Putamen (tissue), 1 donor: ENCODE measurements at places on chromosomes 4 and X.

GRCh38 chrX:103378990-103379389, 2.7 kb downstream of the BEX3 start:
- DNase-seq, result no peak

DNA sequence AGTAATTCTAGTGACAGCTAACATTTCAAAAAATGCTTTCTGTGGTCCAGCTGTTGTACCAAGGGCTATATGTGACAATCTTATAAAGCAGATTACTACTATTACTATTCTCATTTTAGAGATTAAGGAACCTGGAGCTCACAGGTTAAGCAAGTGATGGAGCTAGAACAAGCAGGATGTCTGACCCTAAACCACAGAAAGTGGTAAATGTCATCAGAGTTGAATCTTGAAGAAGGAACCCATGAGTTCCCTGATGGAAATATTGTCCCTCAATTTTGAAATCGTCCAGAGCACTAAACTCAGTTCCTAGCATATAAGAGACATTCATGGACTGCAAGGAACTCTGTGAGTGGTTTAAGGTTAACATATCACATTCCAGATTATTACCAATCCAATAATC, 214.0 kb downstream of the APBB2 start:
- DNase-seq, result no peak

DNA sequence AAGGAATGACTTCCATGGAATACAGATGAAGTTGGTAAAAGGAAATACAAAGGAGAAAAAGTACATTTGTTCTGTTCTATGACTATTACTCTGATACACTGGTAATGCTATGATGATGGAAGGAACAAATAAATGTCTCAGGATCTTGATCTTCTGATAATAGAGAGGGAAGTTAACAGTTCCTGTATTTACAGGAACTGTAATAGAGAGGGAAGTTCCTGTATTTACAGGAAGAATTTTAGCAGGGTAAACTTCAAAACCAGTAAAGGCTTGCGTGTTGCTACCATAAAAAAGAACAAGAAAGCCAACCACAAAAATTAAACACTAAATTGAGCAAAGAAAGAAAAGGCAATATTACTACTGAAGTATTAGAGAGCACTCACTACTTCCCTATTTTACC, 91.7 kb upstream of the HPGD start:
- no peak for DNase-seq

DNA sequence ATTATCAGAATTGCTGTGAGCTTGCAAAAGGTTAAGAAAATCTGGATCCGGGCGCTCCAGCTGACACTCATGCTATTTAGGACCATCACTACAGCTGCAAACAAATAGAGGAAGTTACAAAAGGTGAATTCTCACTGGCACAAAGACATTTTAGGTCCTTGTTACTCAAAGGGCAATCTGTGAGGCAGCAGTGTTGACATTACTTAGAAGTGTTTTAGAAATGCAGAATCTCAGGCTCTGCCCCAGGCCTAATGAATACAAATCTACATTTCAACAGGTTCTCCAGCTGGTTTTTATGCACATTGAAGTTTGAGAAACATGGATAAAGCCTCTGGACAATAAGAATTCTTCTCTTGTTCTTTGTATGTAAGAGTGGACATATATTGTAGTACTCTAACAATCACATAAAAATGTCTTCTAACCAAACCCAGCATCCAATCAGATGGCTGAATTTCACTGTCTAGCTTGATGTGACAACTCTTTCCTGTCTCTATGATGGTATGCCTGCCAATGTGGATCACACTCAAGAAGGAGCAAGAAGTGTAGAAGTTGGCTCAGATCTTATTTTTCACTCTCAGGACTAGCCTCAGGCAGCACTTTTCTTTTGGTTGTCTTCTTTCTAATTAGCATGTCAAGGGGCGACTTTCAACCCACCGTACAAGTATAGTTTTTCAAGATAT, 18.8 kb downstream of the SLC7A11 start:
- DNase-seq, result no peak

DNA sequence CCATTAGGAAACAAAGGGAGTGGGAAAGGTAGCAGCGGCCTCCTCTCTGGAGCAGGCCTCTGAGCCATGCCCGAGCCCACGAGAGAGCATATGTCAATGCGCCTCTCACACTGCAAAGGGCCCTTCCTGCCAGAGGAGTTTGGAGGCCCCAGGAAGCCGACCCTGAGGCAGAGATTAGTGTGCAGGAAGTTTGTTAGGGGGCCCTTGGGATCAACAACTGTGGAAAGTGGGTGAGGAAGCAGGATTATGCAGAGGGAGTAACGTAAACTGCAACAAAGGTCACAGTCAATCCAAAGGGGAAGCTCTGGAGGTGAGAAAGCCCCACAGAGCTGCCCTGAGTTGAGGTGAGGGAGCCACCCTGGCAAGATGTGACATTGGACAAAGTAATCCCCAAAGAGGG, 17.4 kb downstream of the RTL5 start:
- no peak for DNase-seq

- no peak for DNase-seq
These were observed 6.3 kb upstream of the USP53 start for GRCh38 chr4:119206178-119206577.

DNA sequence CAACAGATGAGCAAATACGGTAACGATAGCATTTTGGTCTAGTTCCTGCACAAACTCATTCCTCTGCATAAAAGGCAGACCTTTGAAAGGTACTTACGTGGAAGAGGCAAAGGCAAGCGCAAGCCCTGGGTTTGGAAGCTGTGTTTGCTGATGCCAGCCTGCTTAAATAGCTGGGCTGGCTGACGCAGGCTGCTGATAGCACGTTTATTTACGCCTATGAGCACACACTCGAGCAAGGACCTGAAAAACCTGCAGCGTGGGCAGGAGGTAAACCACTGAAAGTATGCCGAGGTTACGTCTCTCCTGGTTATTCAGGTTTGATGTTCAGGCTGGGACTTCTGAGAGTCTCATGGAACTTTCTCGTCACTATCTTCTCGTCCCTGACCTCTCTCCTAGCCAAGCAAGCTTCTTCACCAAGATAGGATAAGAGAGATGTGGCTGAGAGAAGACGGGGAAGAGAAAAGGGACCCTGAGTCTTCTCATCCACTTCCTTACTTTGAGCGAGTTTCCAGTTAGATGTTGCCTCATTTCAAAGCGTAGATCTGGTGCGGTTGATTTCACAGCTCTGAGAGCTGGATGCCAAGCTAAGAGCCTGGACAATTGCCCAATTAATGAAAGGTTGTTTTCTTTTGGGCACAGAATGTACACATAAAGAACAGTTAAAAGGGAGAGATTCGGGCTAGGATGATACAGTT, at the start of gene HOPX:
Gene HOPX, minus strand, starts transcription at position 139 of the 695 bp plus-strand sequence. CDS start 23,480 bp downstream, outside the sequence.
- no peak for DNase-seq

GRCh38 chrX:83829874-83830273, 31.1 kb upstream of the CYLC1 start:
- no peak for DNase-seq

DNA sequence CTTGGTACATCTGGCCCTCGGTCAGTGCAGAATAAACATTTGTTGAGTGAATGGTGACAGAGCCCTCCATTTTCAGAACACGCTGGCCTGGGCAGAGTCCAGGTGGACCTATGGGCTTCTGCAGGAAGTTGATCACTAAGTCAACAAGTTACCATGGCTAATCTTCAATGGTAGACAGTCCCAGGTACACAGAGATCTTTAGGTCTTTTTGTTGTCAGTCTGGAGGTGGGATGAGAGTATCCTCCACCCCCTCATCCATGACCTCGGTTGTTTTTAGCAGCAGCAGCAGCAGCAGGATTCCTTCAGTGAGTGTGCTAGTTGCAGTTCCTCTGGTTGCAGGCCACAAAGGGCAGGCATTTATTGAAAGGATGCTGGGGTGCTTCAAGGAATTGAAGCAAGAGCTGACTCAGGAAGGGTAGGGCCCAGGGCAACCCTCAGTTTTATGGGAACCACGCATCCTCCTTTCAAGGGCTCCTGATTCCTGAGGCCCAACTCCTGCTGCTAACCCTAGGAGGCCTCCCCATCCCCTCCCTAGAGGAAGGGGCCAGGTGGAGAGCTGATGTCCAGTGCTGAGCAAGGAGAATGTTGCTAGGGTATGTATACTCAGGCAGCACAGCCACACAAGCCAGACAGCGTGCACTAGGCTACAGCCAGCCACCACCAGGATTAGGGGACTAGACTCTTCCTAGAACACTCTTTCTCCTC, 1.7 kb upstream of the USP27X start:
- no peak for DNase-seq

DNA sequence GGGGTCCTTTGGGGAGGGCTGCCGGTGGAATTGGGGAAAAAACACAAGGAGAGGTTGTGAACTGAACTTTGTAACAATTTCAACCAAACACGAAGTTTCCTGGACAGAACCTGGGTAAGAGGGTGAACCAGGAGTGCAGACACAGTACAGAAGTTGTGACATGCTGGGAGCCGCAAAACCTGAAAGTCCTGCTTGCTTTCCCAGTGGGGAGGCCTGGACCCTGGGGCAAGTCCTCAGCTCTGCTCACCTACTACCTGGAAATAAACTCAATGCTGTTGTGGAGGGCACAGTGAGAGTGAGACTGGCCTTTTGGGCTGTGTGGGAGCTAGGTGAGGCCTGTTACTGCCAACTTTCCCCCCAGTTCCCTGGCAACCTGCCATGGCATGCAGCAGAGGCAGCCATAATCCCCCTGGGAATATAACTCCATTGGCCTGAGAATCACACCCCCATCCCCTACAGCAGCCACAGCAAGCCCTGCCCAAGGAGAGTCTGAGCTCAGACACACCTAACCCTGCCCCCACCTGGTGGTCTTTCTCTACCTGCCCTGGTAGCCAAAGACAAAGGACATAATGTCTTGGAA, 162.8 kb downstream of the THOC2 start:
- DNase-seq, result no peak

DNA sequence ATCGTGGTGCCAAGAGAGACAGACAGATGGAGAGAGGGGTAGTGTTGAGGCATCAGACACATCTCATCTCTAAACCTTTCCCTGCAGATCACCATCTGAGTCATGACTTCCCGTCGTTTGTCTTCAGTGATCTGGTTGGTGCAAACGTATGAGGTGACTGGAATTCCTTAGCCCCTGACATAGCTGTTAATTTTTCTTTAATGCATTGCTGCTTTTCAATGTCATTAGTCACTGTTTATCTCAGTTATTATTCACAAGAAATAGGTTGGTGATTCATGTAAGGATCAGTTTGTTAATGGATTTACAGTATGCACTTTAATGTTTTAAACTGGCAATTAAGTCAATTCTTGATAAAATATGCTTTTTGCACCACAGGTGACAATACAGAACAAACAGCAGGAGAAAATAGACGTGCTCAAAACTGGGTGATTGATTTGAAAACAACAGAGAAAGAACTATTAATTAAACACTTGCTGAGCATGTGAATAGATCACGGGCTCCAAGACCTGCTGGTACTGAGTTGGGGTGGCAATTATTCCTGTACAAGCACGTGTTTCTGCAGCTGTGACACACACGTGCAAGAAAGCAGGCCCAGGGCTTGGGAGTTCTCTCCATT, 1.3 kb upstream of the TMEM154 start:
- no peak for DNase-seq

GRCh38 chr4:76714226-76714625, 183.7 kb downstream of the SOWAHB start:
- DNase-seq, result no peak

GRCh38 chrX:56968980-56969379, 26.4 kb downstream of the SPIN3 start:
- DNase-seq, result no peak

- DNase-seq, result peak; percentile 45
These were observed 155.7 kb downstream of the CHIC2 start for GRCh38 chr4:53908661-53909078.

DNA sequence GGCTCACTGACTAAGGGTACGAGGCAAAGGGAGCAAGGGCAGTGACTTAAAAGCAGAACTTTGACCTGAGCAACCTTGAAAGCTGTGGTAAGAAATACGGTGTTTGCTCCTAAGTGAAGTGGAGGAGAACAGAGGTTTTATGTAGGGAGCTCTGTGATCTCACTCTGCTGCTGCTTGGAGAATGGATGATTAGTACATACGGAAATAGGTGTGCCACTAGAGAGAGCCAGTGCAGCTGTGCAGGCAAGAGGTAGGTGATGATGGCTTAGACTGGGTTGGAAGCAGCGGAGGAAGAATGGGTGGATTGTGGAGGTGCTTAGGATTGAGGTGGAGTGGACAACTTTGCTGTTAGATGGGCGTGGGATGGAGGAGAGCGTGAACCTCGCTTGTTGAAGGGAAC, 85.0 kb downstream of the FAM193A start:
- DNase-seq, result no peak
